Astrocyte of the cerebellum (primary cell): ENCODE measurements at places on chromosomes 11 and 22.
A peak's percentile ranks its signal among the peaks of the same experiment; 100 is the strongest.

DNA sequence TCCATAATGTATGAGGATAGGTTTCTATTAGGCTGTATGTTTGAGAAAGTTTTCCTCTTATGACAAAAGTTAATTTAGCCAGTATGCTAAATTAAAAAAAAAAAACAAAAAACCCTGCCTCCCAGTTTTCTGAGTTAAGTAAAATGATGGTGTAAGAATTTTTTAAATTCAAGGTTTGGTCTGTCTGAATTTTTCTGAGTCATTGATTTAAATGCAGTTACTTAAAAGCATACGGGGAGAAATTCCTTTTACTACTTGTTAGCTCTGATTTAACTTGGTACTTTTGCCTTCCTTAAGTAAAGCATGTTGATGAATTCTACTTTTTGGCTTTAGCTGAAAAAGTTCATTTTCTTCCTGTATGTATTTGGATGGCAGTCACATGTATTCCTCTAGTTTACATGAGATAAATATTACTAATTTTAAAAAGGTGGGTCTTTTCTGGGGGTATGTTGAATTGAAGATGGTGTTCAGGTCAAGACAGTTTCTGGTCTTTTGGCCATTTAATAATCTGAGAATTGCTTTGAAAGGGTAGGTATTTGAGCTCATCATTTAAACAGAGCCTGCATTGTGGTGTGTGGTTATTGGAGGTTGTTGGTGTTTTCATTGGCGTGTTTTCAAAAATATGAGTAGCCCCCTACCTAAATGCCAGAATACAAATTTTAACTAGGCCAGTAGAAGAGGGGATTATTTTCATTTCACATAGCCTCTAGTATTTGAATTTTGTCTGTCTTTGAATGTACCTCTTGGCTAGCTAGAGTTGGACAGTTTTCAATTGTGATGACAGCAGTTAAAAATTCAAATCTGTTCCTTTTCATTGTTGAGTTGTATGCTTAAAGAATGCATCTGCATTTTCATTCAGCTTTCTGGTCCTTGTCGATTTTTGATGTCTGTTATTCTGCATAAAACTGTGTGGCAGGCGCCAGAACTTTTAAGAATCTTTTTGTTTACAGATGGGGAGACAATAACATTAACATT is 64.7 kb downstream of the MTMR3 start:
- peak; percentile 53 for DNase-seq

- DNase-seq, result no peak
Observed at GRCh38 chr22:46115388-46115678, 35.0 kb upstream of the PPARA start.

DNA sequence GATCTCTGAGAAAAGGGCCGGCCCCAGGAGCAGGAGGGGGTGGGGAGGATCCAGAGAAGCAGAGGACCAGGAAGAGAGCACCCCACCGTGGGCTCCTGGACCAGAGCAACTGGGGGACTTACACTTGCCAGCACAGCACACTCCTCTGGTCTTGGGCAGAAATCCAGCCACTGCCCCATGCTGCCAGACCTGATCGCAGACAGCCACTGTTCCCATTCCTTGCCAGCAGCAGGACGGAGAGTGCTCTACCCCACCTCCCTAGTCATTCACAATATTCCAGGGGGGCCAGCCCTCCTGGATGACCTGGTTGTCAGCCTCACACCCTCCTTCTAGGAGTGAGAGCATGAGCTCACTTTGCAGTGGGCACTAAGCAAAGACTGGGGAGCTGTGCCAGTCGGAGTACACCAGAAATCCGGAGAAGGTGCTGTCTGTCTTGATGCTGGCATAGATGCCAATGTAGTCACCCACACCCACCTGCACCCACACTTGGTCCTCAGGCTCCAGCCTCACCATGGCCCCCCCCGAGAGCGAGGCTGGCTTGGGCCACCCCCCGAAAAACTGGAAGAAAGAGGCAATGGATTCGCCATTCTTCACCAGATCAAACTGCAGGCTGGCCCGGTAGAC is 1.6 kb downstream of the C1QTNF5 start:
- no peak for DNase-seq

DNA sequence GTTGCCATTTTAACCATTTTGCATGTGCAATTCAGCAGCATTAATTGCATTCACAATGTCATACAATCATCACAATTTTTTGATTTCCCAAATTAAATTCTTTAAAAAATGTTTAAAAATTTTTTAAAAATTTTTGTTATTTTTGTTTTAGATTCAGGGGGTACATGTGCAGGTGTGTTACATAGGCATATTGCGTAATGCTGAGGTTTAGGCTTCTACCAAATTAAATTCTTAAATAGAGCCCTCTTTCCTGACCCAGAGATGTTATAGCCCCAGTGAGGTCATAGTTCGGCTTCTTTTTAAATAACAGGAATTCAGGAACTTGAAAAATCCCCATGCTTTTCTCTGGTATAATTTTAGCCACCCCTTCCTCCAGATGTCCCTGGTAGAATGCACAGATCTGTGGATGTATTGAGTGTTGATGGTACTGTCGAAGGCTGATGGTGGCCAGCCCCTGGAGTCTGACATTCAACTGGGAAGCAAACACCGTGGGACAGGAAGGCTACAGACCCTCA is 11.3 kb upstream of the AMPD3 start:
- DNase-seq, result no peak

DNA sequence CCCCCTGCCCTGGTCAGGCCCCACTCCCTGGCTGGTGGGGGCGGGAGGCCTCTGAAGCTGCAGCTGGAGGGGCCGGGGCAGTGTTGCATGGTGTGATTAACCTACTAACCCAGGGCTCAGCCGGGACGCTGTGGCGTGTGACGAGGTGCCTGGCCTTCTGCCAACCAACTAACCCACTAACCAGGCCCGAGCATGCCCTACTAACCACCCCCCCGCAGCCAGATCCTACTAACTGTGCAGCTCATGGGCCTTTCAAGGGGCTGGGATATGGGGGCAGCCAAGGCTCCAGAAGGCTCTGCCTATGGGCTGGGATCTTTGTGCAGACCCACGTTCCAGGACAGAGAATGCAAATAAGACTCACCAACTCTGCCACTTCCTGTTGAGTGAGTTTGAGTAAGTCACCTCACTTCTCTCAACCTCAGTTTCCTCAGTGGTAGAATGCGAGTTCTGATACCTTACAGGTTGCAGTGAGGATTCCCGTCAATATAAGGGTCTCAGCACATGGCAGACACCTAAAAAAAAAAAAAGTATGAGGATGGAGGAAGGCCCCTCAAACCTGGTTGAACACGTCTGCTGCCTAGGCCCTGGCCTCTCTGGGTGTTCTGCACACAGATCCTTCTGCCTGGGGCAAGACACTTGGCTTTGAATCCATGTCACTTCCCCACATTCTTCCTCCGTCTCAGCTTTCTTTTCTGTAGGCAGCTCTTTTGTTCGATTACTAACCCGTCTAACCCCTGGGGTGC is 14.1 kb downstream of the MIAT start:
- no peak for DNase-seq

- no peak for DNase-seq
Observed at GRCh38 chr11:26842478-26843282, 120.8 kb upstream of the SLC5A12 start.

GRCh38 chr11:99256614-99257013 is 235.9 kb downstream of the CNTN5 start:
- DNase-seq, result no peak

- DNase-seq, result no peak
Observed at GRCh38 chr11:85745626-85746025, 59.6 kb upstream of the CCDC89 start.

DNA sequence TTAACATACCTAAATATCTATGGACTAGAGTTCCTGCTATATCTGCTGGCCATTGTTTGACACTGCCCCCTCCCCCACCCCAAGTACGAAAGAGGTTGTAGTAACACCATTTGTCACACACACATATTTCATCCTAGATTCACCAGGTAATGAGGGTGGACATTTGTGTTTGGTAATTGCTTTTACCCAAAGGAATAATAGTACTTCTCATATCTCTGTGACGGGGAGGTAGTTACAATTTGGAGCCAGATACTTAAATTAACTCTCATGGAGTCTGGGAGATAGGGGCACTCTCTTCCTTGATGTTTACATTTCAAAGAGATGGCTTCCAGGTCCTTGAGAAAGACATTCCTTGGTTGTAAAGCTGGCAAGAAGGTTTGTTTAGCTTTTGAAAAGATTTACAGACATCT is 38.7 kb downstream of the REXO2 start:
- DNase-seq, result no peak

GRCh38 chr11:104979839-104980238 is 11.5 kb upstream of the CASP4 start:
- DNase-seq, result no peak

- no peak for DNase-seq
Observed at GRCh38 chr11:1290052-1291040, 19.1 kb downstream of the TOLLIP start.

GRCh38 chr11:118406599-118407166 is 5.3 kb downstream of the ATP5MG start:
- peak; percentile 43 for DNase-seq

DNA sequence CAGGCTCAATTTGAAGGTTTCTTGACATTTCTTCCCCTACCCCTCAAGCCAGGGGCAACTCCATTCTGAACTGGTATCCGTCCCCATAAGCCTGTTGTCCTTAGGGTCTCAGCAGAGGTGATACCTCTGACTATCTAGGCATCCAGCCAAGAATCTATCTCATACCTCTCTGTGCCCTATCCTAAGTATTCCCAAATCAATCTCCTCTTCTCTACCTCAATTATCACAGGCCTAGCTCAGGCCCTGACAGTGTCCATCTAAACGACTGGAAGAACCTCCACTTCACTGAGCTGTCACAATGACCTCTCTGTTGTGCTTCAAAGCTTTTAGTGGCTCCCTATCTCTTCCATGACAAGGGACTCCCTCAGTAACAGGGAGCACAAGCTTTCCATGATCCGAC is 26.9 kb downstream of the HIRA start:
- DNase-seq, result no peak

DNA sequence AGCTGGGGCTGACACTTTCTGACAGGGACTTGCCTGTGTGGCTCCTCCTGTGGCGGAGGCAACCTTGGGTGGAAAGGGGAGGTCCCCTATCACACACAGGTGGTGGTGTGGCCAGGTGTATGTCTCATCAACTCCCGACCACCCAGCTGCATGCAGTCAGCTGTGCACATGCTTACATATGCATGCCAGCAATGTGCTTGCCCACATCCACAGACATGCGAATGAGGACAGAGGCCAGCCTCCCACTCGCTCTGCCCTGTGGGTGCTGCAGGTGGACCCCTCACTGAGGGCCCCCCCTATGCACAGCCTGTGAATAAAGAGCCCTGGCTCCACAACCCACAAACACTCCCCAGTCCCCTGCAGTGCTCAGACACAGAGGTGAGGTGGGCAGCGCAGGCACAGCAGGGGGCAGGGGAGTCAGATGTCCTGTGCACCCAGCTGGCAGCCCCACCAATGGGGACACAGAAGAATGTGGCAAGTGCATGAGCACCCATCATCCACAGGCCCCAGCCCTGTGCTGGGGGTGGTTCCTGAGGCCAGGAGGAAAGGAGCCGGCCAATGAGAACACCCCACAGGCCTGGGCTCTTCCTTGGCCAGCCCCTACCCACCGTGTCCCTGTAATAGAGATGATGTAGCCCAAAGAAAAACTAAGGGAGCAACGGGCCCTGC is 9.5 kb downstream of the GNB1L start:
- no peak for DNase-seq

GRCh38 chr11:17543041-17543440 is 1.2 kb downstream of the USH1C start:
- no peak for DNase-seq

DNA sequence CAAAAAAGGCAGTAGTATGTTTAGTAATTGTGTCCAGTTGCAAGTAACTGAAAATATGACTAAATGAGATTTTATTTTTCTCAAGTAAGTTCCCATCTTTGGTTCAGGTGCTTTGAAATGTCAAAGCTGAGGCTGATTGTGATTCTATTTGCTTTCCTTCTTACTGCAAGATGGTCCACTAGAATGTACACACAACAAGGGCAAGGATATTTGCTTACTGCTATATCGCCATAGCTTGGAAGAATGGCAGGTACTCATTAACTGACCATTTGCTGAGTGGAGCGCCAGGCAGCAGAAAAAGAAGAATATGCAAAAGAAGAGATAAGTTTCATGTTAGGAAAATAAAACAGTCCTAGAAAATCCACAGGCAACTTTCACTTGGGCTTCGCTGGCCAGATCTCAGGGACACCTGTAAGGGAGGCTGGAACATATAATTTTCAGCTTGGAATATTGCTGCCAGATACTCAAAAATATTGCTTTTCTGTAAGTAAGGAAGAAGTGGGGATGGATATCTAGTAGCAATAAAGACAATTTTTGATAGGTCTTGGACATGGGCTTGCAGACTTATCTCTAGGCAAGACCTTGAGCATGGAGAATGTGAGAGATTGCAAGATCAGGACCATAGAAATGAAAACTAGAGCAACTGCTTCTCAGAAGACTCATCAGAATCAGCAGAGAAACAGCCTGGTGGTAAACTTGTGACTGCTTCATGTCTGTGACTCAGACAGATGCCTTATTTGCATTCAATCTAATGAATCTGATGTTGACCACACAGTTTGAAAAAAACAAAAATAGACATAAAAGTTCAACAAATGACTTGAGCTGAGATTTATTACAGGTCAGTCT is 44.8 kb upstream of the OR9Q1 start:
- DNase-seq, result no peak

- DNase-seq, result peak; percentile 26
Observed at GRCh38 chr11:61254403-61255025, 13.5 kb downstream of the PGA5 start.
